ENCODE measurements at places on chromosomes 2 and 18. TPM values are rescaled to one million over a fixed set of nuclear protein-coding genes. Genes with fewer than 3 reads are reported as not detected.

GRCh38 chr2:120403676-120404075, 57.7 kb downstream of the INHBB start:
- no peak for DNase-seq

DNA sequence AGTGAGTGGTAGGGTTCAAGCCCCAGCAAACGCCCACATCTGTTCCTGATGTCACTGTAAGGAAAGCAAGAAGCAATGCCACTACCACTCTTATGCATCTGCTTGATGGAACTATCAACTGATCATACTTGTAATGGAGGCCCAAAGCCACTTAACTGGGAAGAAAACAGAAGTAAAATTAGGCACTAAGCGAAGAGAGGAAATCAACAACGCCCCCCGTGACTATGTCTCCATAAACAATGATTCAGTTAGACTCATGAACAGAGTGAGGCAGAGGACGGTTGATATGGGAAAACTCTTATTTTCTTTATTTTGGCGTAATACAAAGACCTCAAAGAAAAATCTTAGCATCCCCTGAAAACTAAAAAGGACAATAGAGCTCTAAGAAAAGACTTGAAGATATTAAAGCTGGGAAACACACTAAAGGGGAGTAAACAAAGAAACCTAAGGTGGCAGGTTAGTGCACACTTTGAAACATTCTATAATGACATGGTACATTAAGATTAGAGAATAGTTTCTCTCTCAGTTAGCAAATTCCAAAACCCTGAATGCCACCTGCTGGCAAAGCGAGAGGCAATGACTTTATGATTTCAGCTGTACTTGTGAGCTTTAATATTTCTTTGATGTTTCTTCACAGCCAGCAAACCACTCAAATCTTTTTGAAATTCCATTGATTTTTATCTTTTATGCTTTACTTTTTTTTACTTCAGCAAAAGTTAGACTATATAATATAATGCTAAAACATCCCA, 86.5 kb downstream of the LRP2 start:
- no peak for DNase-seq

DNA sequence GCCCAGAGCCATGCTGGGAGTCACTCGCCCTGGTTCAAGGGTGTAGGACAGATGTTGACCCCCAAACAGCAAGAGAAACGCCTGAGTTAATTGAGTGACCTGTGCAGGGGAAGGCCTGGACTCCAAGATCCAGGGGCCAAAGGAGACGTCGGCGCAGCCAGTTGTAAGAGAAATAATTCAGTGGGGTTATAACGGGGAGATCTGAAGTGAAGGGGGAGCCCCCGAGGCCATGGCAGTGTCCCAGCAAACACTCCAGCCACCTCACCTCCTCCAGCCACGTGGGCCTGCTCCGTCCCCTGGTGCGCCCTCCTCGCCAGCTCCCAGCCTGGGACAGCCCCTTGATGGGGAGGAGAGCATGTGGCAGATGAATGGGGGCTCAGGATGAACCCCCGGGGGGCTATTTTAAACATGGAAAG, 130.7 kb upstream of the GPC1 start:
- no peak for DNase-seq

DNA sequence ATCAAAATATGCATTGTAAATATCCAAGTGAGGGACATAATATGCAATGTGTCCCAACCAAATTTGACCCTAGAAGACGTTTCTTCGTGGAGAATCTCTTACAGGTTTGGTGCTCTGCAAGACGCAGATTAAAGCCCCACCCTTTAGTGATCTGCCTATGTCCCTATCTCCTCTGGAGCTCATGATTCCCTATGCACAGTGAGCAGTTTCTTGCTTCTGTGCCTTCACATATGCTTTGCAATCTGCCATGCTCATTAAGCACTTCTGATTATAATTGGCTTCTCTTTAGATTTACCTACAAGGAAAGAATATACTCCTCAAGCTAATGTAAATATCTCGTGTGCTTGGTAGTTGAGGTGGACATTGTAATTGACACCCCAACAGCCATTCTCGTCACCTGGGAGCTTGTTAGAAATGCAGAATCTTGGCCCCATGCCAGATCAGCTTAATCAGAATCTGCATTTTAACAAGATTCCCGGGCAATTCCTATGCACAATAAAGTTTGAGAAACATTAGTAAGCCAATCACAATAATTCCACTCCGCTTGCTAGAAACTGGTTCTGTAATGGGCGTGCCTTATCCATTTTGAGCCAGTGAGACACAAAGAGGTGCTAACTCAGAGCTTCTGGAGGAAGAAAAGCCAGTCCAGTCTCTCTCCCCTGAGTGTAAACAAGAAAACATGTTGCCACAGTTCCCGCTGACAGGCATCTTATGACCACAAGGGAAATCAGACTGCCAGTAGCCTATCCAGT, 2.8 kb upstream of the PUM2 start:
- no peak for DNase-seq

DNA sequence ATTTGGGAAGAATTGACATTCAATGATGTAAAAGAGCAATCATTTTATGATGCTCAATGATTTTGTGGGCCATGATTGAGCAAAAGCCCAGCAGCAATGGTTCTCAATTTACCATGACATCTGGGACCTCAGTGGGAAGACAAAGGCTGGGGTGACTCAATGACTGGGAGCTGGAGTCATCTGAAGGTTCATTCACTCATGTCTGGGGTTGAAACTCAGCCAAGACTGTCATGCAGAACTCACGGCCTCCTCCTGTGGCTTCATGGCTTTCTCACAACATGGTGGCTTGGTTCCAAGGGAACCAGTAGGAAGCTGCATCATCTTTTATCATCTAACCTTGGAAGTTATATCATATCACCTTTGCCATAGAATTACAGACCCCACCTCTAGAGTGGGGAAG, 45.1 kb upstream of the CD226 start:
- DNase-seq: peak; percentile 58

DNA sequence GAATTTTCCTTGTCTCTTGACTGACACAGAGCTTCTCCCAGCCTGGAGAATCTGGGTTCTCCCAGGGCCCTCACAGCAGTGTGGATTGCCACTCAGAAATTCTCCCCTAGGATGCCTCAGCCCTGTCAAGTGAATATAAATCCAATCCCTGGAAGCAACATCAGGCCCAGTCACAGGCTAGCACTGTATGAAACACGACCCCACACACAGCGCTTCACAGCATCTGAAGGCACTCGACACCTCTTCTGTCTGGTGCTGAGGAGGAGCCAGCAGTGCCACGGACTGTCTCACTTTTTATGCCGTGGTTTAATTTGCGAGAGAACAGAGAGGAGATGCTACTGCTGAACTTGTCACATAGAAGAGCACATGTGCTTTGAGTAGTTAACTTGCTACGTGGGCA, 164.5 kb downstream of the NAPG start:
- DNase-seq: no peak

Gene EVX2
- total RNA-seq: not detected

Gene TMEM150A
- total RNA-seq: 4.0 TPM

Gene ZNF385B
- not detected for total RNA-seq

Gene GKN2
- not detected for total RNA-seq

Measured in Daoy (cell line).